ENCODE measurements at places on chromosomes 1 and 21.

GRCh38 chr1:224087286-224087794 lies 26.6 kb upstream of the FBXO28 start:
- no peak for DNase-seq

DNA sequence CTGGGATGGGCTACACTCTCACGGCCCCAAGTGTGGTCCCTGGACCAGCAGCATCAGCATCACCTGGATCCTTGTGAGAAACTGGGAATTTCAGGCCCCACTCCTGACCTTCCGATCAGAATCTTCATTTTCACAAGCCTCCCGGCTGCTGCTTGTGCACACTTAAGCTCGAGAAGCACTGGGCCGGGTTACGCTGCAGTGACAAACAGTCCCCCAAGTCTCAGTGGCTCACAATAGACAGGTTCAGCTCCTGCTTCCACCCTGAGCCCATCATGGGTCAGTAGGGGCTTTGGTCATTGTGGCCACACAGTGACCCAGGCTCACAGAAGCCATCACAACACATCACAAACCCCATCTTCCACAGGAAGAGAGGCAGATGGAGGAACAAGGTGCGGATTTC lies 63.5 kb downstream of the FHAD1 start:
- DNase-seq: no peak

DNA sequence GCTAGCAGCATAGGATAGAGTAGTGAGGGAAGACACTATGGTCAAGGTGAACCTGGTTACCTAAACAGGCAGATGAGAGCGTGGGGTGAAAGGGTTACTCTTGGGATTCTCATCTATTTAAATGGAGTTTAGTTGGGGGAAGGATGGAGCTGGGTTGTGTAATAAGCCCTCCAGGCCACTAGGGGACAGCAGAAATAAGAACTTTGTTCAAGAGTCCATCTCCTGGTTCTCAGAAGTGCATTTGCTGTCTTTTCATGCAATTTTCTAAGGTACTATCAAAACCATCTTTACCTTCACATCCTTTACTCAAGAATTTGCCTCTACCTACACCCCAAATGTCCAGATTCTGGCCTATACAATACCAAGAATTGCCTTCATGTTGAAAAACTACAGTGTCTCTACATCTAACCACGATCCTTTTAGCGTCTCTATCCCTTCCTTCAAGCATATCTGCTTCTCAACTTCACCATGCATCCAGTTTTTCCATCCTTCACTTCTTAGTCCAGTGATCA lies 28.0 kb downstream of the SLAMF1 start:
- peak; percentile 60 for DNase-seq

GRCh38 chr21:16302851-16303282 lies 573.1 kb downstream of the USP25 start:
- DNase-seq: no peak

GRCh38 chr1:21439721-21440629 lies at the start of gene NBPF3:
NBPF3 (plus strand) TSS chr1:21440137; CDS start chr1:21445087, 4,950 bp downstream.
- DNase-seq: peak; percentile 77

DNA sequence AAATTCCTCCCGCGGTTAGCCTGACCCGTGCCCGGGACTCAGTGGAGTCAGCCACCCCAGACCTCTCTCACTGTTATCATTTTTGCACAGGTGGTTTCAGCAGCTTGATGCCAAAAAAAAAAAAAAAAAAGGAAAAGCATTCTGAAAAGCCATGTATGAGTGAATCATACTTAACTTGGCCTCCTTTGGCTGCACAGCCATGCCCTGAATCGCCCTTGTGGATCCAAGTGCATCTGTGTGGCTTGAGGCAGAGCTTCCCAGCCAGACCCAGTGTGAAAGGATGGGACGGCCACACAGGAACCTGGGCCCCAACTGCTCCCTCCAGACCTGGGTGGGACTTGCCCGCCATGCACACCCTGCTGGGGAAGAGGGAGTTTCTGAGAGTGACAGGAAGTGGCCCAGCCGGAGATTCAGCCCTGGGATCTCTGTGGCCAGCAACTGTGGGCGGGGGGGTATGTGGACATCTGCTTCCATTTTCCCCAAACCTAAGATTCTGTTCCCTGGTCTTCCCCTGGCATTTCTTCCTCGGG lies 8.6 kb downstream of the YBEY start:
- DNase-seq: no peak

DNA sequence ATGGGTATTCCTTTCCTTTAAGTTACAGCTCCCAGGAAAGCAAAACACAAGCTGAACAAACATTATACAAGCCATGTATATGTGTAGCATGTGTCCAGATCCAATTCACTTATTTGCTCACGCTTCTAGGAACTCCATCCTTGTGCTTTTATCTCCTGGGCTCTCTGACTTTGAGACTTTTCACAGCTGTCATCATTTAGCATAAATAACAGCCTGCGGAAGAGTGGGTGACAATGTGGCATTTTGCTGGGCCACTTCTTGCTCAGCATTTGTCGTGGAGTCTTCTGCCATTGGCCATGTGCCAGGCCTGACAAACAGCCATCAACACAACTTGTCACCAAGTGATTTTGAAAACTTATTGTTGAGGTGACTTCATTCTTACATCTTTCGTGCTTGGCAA lies 164.3 kb downstream of the KIF26B start:
- DNase-seq: no peak

DNA sequence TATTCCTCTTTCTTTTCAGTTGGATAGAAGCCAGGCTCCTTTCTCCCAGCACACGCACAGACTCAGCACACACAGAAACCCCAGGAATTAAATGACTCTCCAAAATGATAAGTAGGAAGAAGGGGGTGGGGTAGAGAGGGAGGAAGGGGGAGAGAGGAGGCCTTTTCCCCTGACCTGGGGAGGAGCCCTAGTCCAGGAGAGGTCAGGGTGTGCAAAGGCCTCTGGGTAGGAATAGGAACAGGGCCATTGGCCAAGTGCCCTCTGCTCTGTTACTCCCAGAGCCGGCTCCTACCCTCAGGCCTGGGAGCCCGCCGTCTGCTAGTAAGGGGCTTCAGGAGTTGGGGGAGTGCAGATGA lies 35.6 kb upstream of the PUM1 start:
- DNase-seq: no peak

GRCh38 chr1:76463849-76464248 lies 389.3 kb downstream of the ST6GALNAC3 start:
- peak; percentile 10 for DNase-seq

- no peak for DNase-seq
Observed at GRCh38 chr1:91582431-91582921, 81.8 kb downstream of the CDC7 start.

- DNase-seq: peak; percentile 87
Observed at GRCh38 chr1:221712776-221713431, 29.0 kb downstream of the DUSP10 start.

DNA sequence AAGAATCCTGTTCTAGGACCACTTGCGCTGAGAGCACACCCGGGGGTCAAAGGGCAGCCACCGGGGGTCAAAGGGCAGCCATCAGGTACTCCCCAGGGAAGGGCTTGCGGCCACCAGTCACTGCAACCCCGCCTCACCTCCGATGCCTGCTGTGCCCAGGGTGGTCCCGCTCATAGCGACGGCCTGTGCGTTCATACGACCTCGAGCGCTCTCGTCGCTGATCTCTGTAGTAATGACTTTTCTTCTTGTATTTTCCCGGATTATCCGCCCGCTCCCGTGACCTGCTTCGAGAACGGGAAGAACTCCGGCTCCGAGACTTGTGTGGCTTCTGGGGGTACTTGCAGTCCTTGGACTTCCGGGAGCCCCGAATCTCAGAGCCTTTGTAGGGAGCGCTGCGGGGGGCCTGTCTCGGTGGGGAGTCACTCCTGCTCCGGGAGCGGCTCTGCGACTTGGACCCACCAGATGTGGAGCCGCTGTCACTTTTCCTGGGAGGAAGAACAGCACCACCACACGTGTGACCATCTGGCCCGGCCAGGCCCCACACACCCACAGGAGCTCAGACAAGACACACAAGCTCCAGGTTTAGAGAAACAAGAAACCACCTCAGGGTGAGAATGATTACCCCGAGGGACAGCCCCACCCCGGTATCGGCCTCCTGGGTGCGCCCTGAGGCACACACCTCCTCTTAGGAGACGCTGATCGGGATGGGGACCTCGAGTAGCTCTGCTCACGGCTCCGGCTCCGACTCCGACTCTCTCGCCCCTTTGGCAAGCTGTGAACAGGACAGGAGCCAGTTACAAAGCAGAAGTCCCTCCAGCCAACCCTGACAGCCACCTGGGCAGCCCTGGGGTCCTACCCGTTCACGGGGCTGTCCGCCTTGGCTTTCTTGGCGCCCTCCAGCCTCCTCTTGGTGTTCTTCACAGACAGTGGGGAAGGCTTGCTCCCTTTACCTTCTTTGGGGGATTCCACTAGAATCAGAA lies 11.7 kb downstream of the CCNL2 start:
- DNase-seq: no peak

DNA sequence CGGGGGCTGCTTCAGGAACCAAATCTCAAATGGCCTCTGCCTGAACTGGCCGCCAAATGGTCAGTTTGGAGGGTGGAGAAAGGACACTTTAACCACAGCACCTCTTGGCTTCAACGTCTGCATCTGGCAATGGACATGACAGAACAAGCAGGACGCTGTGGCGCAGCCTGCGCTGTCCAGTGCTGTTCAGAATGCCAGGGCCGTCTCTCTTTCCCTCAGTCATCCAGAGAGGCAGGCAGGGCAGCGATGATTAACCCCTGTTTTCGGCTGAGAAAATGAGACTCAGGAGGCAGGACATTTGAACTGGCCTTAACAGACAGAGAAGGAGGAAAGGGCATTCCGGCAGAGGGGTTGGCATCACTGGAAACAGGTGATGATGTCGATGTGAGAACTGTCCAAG lies 48.6 kb downstream of the GLIS1 start:
- DNase-seq: no peak

DNA sequence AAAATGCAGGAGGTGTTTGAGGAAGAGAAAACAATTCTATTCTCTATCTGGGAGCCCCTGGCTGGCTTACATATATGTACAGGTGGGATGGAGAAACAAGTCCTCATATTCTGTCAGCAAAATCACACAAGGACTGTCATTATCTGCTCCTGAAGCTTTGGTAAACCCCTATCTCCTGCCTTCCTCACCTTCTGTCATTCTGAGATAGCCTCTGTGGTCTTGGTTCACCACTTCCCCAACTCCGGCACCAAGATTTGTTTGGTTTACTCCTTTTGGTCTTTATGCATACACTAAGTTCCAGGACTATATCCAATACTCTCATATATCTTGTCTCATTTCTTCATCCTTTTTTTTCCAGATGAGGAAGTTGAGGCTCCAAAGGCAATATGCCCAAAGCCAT lies 551.1 kb downstream of the PLPP3 start:
- no peak for DNase-seq

DNA sequence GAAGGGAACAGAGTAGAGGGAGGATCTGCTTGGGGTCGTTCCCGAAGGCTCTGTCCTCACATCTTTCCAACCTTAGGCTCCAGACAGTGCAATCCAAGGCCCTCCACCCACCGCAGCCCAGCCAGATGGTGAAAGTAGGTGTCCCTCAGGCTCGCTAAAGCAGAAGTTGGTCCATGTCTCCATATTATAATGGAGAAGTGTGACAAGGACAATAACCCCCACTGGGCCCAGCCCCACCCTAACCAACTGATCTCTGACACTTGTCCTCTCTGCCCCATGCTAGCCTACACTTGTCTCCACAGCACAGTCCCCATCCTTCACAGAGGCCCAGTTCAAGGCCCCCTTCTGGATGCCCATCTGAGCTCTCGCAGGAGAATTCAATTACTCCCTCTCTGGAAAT lies 48.7 kb downstream of the DMAP1 start:
- DNase-seq: no peak
